ENCODE measurements at places on chromosomes 2 and 18.
A peak's percentile ranks its signal among the peaks of the same experiment; 100 is the strongest.

DNA sequence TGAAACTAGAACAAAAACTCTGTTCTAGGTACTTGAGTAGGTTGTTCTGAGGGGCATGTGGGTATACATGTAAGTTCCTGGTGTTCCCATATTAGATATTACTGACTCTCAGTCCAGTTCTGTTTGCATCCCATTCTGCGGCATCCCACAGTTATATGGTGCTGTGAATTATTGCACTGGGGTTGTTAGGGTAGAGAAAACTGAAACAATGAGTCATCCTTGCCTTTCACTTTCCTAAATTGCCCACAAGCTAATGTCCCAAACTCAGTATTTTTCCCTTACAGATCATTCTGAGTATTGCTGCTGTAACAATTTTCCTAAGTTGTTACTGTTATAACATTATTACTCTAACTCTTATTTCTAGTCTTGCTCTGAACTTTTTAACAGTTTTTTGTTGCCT lies 3.0 kb downstream of the WDR75 start:
- no peaks in the 10 kb centered on the region for H3K27me3 ChIP-seq
- no peak for DNase-seq
- peaks cover 16% of the 10 kb centered on the region for H3K4me1 ChIP-seq
- H3K27ac ChIP-seq = no peak overlapping the region

DNA sequence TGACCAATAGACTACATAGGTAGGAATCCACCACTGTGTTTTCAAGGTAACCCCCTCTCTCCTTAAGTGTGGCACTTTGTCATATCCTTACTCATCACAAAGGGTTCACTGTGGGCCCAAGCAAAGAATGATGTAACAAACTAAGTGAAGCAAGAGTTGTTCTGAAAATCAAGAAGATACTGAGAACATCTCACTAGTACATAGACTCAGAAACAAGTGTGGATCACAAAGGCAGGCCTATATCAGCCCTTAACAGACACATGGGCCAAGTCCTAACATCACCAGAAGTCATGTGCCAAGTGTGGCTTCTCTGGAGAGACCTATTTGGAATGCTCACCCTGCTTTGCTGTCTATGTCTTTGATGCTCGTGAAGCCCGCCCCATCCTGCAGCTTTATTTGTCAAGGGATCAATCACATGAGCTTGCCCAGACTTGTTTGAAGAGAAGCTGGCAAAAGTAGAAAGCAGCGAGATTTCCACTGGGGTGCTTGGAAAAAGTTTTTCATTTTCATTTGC lies 131.2 kb upstream of the TTC39C start:
- H3K27me3 ChIP-seq = no peaks in the 10 kb centered on the region
- no peak overlapping the region for H3K4me3 ChIP-seq
- H3K36me3 ChIP-seq = no peaks in the 10 kb centered on the region
- H3K4me1 ChIP-seq = no peaks in the 10 kb centered on the region

DNA sequence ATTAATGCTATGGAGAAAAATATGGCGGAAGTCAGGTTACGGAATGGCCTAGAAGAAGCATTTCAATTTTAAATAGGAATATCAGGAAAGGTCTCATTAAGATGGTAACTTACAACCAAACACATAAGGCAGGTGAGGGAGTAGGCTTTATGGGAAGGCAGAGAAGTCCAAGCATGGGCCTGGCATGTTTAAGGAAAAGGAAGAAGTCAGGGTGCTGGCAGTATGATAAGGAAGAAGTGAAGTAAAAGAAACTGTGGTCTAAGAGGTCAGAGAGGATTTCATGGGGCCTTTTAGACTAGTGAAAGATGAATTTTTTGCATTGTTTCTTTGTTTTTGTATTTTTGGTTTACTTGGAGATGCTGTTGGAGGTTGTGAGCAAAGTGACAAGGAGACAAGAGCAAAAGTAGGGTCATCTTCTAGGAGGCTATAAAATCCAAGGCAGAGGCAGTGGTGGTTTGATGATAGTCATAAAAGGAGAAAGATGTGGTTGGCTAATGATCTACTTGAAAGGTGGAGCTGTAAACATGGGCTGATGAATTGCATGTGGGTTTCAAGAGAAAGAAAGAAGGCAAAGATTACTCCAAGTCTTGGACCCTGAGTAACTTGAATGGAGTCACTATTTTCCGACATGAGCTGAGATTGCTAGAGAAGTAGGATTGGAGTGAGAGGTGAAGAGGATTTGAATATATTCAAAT lies 354.3 kb downstream of the GPD2 start:
- no peaks in the 10 kb centered on the region for H3K27me3 ChIP-seq
- H3K27ac ChIP-seq = no peak overlapping the region
- H3K36me3 ChIP-seq = no peaks in the 10 kb centered on the region
- H3K4me1 ChIP-seq = no peaks in the 10 kb centered on the region
- no peak overlapping the region for H3K4me3 ChIP-seq

- no peak overlapping the region for H3K27ac ChIP-seq
- peaks cover 9% of the 10 kb centered on the region for H3K4me1 ChIP-seq
- DNase-seq = no peak
- no peaks in the 10 kb centered on the region for H3K36me3 ChIP-seq
- no peak overlapping the region for H3K4me3 ChIP-seq
- no peaks in the 10 kb centered on the region for H3K27me3 ChIP-seq
Measured at GRCh38 chr2:46643951-46644350, 164.6 kb downstream of the TMEM247 start.

DNA sequence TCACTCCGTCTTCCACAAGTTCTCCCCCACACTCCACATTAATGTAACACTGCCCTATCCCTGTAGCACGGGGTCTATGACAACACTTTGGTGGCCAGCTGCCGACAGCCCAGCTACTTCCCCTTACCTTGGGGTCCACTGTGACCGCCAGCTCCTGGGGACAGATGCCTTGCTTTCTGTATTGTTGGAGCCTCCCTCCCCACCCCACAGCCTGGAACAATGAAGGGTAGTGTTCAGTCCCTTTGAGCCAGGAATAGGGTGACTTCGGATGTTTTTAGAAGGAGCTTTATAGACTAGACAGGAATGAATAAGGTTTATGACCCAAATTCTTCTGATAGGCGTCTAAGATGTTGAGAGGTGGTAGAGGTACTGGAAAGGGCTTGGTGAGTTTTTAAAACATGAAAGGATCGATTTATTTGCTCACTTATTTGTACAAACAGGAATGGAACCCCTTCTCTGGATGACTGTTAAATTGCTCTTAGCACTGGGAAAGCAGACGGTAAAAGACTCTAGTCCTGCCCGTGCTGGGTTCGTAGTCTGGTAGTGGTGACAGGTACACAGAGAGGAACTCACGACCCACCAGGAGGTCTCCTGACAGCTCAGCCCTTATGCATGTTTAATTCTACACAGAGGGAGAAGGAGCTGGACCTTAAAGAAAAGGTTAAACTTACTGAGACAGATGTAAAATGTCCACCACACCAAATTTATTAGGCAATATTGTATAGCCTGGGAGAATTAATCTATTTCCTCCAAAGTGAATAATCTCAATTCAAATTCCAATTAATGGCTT lies 90.9 kb downstream of the MYCN start:
- H3K36me3 ChIP-seq = no peaks in the 10 kb centered on the region
- H3K27ac ChIP-seq = no peak overlapping the region
- H3K4me3 ChIP-seq = no peak overlapping the region

DNA sequence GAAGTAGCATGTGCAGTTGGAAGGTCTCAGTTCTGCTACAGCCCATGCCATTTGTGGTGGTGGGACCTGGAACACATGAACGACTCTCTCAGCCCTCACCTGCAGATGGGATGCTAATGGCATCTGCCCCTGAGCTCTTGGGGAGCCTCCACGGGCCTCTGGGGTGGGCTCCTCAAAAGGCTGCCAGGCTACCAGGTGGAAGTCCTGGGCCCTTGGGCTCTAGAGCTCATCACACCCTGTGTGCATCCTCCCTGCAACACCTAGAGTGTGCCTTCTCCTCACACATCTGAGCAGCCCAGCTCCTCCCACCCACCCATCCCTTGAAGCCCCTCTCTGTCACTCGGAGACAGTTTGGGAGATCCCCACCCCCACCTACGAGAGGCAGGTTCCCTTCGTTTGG lies 231.8 kb upstream of the MYT1L start:
- no peaks in the 10 kb centered on the region for H3K27me3 ChIP-seq
- DNase-seq = no peak
- H3K27ac ChIP-seq = no peak overlapping the region
- H3K36me3 ChIP-seq = no peaks in the 10 kb centered on the region
- no peaks in the 10 kb centered on the region for H3K4me1 ChIP-seq
- H3K4me3 ChIP-seq = no peak overlapping the region

- H3K36me3 ChIP-seq = no peaks in the 10 kb centered on the region
- peaks cover 19% of the 10 kb centered on the region for H3K4me1 ChIP-seq
- no peaks in the 10 kb centered on the region for H3K27me3 ChIP-seq
- DNase-seq = peak; percentile 36
Measured at GRCh38 chr2:208266553-208266893, 468 bp downstream of the PIKFYVE start.

DNA sequence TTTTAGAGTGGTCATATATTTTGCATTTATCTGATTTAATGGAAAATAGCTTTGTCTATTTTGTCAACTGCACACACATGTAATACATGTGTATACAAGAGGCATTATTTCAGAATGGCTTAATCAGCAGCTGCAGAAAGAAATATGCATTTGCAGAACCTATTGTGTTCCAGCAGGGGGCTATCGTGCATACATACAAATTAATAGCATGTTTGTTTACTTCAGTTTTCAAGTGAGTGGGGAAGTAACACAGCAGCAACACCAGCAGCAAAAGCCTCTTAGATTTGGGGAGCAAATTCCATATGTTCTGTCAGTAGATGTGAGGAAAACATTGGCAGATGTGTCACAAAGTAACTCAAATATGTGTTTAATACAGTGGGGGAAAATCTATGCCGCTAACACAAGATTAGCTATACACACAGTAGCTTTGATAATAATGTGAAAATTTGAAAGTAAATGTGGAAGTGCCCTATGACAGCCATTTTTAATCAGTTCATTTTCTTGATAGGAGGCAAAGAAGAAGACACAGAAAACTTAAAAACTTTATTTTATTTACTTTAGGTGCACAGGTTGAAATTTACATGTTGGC lies 218.1 kb downstream of the WDR7 start:
- DNase-seq = no peak
- no peaks in the 10 kb centered on the region for H3K4me1 ChIP-seq
- H3K27ac ChIP-seq = no peak overlapping the region

DNA sequence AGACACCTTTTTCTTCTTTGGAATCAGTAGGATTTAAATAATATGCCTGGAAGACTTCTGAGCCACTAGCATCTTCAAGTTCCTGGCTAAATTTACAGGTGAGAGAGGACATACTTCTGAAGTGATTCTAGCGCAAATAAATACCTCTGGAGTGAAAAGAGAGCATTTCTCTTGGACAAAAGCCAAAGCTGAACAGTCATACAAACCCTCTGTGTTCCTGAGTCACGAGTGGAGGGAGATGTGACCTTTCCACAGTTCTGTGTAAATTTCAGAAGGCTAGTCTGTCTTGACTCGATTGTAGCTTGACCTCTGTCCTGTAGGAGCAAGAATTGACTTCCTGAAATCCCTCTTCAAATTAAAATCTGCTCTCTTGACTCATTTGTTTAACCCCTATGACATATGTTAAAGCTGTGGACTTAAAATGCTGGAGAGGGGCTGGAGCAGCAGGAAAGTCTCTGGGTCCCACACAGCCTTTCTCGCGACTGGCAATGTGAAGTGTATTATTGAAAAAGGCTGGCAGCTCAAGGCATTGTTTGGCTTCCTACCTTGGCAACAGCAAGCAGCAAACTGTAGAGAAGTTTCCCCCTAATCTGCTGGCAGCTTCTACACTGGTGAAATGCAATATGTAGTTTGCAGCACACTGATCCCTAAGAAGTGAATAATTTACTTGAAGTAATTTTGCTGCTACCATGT lies 79.6 kb upstream of the GCFC2 start:
- H3K27ac ChIP-seq = no peak overlapping the region
- H3K27me3 ChIP-seq = no peaks in the 10 kb centered on the region
- H3K36me3 ChIP-seq = no peaks in the 10 kb centered on the region
- H3K4me1 ChIP-seq = no peaks in the 10 kb centered on the region

DNA sequence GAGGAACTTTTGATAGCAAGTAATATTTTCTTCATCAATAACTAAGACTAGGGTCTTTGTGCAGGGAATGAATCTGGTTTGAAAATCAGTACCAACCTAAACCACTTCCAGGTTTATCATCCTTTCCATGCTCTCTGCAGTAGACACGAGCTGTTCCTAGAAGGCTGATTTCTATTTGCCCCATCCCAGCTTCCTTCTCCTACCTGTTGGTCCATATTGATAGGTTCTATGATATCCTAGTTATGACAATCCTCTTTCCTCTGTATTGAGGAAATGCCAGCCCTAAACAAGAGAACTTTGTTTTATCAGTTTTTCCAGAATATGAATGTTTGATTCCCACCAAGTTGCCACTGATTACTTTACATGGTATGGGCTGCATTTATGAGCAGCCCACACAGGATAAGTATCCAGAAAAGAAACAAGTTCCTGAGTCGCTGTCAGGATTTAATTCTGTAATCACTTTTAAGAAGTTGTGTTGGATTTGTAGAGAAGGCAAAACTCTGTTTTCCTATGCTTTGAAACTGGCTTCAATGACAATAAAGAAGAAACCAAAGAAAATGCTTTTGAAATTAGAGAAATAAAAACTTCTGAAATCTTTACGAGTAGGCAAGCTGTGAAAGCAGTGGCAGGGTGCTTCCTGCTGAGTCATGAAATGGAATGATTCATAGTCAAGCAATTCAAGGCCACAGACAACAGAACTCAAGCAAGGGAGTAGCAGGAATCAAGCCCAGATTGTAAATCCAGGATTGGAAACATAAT lies 37.3 kb upstream of the TANK start:
- peak; percentile 50 for DNase-seq
- peak overlapping the region; percentile 80 for H3K27ac ChIP-seq
- H3K36me3 ChIP-seq = no peaks in the 10 kb centered on the region

DNA sequence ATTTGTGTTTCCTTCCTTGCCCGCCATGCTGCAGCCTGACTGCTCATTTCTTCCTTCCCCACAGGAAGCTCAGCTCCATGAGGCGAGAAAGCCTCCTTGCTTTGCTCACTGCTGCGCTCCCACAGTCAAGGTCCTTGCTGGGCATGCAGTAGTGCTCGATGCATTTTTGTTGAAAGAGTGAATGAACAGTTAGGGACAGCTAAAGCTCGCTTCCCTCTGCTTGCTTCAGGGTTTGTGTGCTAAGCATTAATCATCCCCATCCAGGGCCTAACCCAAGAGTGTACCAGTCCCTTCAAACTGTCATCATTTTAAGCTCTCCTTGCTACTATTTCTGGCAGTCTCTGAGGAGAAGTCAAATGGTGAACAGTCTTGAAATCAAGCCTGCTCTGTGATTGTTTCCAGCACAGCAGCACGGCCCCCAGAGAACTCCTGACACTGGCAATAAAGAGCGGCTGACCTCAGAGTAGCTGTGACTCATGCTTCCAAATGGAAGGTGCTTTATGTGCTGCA lies 171.7 kb upstream of the SOX11 start:
- H3K36me3 ChIP-seq = no peaks in the 10 kb centered on the region
- H3K4me1 ChIP-seq = no peaks in the 10 kb centered on the region
- H3K27me3 ChIP-seq = no peaks in the 10 kb centered on the region

DNA sequence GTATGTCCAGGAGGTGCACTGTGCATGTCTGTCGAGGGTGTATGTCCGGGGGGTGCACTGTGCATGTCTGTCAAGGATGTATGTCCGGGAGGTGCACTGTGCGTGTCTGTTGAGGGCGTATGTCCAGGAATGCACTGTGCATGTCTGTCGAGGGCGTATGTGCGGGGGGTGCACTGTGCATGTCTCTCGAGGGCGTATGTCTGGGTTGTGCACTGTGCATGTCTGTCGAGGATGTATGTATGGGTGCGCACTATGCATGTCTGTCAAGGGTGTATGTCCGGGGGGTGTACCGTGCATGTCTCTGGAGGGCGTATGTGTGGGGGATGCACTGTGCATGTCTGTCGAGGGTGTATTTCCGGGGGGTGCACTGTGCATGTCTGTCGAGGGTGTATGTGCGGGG lies 249.3 kb upstream of the MYT1L start:
- no peak overlapping the region for H3K27ac ChIP-seq
- H3K27me3 ChIP-seq = no peaks in the 10 kb centered on the region
- H3K36me3 ChIP-seq = no peaks in the 10 kb centered on the region
- H3K4me1 ChIP-seq = no peaks in the 10 kb centered on the region

All from thyroid gland (tissue), 4 donors.